ENCODE measurements at places on chromosomes 16 and 17.

DNA sequence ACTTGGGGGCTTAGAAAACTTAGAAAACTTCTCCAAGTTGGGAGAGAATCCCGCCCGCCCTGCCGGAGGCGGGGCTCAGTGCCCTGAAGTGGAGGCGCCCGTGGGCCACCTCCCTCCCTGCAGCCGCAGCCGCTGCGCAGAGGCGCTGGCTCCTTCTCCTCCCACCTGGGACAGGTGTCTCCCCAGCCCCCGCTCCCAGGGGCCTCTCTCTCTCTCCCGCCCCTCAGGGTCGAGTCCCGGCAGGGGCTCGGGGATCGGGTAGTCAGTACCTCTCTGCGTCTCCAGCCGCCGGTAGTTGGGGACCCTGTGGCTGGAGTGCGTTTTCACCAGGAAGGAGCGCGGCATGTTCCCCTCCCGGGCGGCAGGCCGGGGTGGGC is 257 bp downstream of the SNAI3 start:
- DNase-seq, result peak; percentile 5

- no peak for DNase-seq
These were observed 23.3 kb downstream of the GPR179 start for GRCh38 chr17:38320482-38320881.

DNA sequence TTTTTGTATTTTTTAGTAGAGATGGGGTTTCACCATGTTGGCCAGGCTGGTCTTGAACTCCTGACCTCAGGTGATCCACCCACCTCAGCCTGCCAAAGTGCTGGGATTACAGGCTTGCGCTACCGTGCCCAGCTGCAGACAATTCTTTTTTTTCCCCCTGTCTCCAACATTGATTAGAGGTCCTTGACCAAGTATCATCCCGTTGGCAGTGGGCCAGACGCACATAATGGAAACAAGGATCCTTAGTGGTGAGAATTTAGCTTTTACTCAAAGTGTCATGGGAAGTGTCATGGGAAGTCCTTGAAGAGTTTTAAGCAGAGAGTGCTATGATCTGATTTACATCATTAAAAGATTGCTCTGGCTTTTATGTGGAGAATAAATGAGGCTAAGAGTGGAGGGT is 2.1 kb upstream of the FBXO47 start:
- DNase-seq, result no peak

DNA sequence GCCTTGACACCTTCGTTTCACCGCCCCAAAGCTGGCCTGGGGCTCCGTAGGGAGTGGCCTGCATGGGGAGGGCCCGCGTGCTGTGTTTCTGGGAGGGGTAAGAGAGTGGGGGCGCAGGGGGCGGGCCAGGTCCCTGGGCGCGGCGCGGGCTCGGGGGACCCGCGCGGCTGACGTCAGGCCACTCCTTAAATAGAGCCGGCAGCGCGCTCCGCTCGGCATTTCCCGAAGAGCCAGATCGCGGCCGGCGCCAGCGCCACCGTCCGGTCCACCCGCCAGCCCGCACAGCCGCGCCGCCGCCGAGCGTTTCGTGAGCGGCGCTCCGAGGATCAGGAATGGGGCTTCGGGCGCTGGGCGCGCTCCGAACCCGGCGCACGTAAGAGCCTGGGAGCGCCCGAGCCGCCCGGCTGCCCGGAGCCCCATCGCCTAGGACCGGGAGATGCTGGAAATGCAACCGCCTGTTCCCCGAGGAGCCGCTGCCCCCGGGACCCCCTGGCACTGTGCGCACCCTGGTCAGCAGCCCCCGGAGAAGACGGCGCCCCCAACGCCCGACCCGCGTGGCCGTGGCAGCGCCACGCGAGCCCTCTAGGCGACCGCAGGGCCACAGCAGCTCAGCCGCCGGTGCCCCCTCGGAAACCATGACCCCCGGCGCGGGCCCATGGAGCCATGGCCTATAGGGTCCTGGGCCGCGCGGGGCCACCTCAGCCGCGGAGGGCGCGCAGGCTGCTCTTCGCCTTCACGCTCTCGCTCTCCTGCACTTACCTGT is at the start of gene HS3ST2:
TSS of gene HS3ST2 (plus strand) at position 215 of the 763 bp plus-strand sequence. CDS start at position 664, 449 bp downstream.
- DNase-seq, result no peak

DNA sequence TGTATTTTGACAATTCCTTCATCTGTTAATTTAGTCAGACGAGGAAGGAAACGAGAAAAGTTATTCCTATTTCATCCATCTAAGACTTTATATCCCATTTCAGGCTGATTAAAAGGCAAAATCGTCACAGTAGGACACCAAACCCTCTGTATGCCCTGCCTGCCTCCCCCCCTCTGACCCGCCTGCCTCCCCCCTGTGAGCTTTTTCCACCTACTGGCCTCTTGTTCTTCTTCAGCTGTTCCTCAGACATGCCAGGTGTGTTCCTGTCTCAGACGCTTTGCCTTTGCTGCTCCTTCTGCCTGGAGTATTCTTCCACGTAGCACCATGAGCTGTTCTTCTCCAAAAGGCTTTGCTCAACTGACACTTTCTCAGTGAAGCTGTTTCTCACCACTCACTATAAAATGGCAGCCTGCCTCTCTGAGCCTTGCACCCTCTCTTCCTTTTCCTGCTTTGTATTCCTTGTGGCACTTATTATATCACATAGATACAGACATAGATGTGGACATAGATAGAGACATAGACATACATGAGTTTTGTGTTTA is 723.4 kb downstream of the MAF start:
- no peak for DNase-seq

DNA sequence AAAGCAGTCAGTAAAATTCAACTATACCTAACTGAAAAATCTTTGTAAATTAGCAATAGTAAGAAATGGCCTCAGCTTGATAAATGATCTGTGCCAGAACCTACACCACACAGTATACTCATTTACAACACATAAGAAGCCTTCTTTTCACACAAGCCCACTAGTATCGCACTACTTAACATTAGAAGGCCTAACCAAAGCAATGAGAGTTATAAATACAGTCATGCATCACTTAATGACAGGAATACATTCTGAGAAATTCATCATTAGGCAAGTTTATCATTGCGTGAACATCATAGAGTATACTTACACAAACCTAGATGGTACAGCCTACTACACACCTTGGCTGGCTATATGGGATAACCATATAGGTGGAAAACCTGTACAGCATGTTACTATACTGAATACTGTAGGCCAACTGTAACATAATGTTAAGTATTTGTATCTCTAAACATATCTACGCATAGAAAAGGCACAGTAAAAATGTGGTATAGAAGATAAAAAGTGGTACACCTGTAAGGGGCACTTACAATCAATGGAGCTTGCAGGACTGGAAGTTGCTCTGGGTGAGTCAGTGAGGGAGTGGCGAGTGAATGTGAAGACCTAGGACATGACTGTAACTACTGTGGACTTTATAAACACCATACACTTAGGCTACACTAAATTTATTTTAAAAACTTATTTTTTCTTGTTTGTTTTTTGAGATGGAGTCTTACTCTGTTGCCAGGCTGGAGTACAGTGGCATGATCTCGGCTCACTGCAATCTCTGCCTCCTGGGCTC is 126.5 kb upstream of the CORO6 start:
- no peak for DNase-seq

DNA sequence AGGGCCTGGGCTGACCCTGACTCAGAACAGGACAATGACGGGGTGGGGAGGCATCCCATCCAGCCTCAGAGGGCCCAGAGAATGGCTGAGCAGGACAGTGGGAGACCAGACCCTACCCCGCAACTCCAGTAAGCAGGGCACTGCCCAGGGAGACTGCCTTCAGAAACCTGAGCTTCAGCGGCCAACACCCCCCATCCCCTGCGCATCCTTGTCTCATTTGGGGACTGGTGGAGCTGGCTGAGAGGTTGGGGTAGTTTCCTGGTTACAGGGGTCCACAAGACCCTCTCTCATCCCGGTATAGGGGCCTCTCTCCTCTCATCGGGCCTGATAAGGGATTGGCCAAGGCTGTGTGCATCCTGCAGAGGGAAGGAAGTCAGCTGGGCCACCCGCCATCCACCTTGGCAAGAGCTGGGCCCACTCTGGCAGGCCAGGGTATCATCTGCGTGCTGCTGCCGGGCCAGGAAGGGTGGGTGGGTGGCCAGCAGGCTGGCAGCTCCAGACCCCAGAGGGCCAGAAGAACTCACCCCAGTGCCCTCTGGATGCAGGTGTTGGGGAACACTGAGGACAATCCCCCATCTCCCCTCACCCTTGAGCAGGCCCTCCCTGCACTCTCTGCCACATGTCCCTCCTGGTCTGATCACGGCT is 229.1 kb downstream of the KATNIP start:
- no peak for DNase-seq

DNA sequence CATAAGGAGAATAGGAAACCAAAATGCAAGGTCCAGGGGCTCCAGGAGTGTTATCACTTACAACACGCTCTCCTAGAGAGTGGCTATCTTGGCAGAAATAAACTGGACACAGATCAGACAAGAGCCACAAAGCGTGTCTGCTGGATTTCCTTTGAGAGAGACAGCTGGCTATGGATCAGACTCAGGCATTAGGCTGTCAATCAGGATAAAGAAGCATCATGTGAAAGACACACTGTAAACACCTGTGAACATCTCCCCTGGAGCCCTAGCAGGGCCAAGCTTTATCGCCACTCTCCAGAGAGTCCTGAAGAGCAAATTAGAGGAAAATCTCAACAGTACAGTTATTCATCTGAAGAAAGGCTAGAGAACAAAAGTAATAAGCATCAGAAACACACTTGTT is 26.0 kb downstream of the SYCE1L start:
- no peak for DNase-seq
